ENCODE measurements at places on chromosomes 6 and 20. TPM values are rescaled to one million over a fixed set of nuclear protein-coding genes. Genes with fewer than 3 reads are reported as not detected.

The SLC35F1 gene
- not detected for total RNA-seq

The SYCP2 gene
- 0.19 TPM for total RNA-seq

The APOM gene
- total RNA-seq = 0.19 TPM

The PCSK2 gene
- not detected for total RNA-seq

The ADGRF5 gene
- total RNA-seq = 6.2 TPM

The SF3B5 gene
- total RNA-seq = 107 TPM

The SLCO4A1 gene
- total RNA-seq = 3.8 TPM

The GRM4 gene
- 0.09 TPM for total RNA-seq

The VIP gene
- 1.2 TPM for total RNA-seq

The RING1 gene
- 23.9 TPM for total RNA-seq

The NKAIN4 gene
- total RNA-seq = not detected

The JAG1 gene
- 171 TPM for total RNA-seq

The UNC5CL gene
- total RNA-seq = not detected

The MYLK2 gene
- total RNA-seq = 0.36 TPM

The NEURL2 gene
- 2.0 TPM for total RNA-seq

The BEND6 gene
- 1.1 TPM for total RNA-seq

The TPBG gene
- 4.9 TPM for total RNA-seq

The HSPA12B gene
- total RNA-seq = 11.6 TPM

The C6orf15 gene
- total RNA-seq = not detected

The B4GALT5 gene
- 54.8 TPM for total RNA-seq

The ZNF831 gene
- total RNA-seq = not detected

The CLDN20 gene
- not detected for total RNA-seq

The SIRPD gene
- total RNA-seq = 0.09 TPM

The DEFB132 gene
- total RNA-seq = not detected
